CD8-positive, alpha-beta memory T cell (primary cell): ENCODE measurements at places on chromosomes 5 and 9.

DNA sequence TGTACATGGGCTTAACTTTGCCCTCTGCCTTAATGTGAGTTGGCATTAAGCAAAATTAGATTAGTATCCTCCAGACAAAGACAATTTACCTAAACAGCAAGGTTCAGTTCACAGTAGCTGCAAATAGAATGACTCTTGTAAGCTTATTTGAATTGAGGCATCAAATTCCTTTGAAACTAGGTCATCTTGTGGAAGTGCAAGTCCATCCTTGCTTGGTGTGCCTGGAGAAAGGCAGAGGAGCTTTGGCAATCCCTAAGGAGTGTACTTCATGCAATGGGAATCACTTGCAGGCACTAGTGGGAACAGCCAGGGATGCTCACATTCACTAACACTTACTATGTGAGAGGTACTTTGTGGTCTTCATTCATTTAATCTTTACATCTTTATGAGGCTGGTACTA, 118.3 kb downstream of the DRD1 start:
- no peak for DNase-seq

DNA sequence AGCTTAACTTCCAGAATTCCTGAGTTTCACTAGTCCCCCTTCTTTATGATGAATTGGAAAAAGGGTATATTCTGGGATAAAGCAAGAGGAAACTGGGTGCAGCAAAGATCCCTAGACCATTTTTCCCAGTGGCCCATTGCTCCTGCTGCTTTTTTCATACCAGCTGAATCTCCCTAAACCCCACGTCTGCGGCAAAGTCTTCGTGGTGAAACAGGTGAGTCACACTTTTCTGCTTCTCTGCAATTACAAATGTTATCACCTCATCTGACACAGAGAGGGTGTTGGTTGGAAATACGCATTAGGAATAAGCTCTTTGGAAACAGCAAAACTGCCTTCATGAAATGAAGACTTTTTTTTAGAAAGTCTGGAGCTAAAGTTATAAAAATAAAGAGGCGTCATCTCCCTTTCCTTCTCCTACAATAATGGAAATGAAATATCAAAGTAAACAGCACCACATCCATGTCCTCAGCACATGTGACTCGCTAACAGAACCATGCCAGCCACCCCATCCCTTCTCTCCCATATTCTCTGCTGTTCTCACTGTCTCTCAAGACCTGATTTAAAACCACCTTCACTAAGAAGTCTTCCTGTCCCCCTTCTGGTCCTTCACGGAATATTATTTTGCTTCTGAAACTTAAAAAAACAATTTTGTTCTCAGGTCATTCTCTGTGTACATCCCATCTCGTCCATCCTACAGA, 39.5 kb upstream of the GLRX start:
- no peak for DNase-seq

DNA sequence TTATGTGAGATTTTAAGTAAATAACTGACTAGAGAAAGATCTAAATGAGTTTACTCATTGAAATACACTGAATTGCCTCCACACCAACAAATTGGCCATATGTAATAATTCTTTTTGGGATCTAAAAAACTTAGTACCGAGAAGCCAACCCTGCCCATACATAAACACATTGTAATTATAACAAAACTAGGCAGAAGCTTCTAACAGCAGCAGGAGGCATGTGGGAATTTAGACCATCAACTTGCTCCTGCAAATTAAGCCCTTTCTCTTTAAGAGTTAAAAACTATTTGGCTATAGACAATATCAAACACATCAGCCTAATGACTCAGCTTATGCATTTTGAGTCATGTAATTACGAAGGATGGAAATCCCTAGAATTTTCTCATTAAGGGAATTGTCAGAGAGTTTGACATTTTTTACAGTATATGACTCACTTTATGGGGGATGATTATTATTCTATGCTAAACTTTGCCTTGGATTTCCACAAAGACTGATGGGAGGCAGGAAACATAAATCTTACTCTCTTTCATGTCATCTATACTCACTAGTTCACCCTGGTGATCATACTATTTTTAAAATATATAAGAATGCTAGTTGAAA, 1.0 kb downstream of the IL7R start:
- DNase-seq: peak; percentile 31

DNA sequence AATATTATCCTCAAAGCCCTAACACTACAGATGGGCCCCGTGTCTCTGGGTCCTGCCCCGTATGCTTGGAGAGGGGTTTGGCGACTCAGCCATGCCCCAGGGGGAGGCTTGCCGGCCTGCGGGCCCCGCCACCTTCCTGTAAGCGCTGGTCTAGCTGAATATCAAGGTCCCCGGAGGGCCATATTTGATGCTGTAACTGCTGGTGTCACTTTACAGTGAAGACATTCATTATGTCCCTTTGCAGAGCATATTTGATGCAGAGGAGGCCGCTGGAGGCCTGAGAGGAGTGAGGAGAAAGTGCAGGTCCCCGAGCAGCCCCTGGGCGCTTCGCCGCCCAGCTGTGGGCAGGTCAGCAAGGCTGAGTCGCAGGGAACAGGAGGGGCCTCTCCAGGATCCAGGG, 16.8 kb downstream of the IRX4 start:
- DNase-seq: no peak

- no peak for DNase-seq
These were observed 209.6 kb downstream of the SEMA6A start for GRCh38 chr5:116365006-116365496.

DNA sequence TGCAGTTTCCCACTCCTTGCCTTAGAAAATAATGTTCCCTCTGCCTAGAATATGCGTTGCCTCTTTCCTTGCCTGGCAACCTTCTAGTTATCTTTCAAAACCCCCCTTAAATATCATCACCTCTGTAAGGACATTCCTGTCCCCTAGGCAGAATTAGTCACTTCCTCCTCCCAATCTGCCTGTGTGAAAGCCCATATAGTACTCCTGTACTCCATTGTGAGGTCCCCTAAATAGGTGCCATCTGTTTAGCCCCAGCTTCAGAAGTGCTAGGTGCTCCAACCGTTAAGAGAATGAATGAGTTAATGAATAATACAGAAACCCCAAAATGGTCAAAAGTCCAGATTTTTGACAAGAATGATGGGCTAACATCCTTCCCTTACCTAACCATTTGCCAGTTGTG, 181.4 kb downstream of the GDNF start:
- DNase-seq: no peak

DNA sequence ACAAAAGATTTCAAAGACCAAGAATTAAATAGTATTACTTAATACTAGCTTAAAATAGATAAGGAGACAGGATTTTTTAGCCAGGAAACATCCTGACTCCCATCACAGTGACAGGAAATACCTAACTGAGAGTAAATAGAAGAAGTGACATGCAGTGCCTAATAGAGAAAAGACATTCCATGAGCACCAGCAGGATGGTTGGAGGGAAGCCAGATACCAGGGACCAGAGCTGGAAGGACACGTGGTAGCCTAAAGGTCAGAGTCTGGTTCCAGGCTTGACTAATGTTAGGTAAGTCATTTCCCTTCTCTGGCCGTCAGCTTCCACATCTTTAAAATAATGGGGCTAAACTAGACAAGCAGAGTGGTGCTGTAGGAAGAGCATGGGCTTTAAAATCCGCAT, 41.6 kb downstream of the CDK5RAP2 start:
- DNase-seq: no peak

DNA sequence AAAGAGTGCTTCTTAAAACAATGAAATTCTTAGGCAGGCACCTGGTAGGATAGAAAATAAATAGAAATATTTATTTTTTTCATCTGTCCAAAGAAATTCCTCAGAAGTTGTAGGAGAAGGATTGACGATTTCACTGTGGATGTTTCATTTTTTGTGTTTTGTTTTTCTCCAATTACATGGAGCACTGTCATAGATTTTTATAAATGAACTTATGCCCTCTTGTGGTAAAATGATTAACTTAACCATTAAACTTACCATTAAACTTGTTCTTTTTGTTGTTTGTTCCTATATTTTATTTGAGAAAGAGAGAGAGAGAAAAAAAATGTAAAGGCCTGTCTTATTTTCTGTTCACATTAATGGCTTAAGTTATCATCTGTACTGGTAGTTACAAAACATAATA, 339.2 kb downstream of the PRR16 start:
- no peak for DNase-seq

- no peak for DNase-seq
These were observed 139.6 kb upstream of the RASA1 start for GRCh38 chr5:87127956-87128687.

- no peak for DNase-seq
These were observed 4.9 kb upstream of the C7 start for GRCh38 chr5:40904205-40904993.

- no peak for DNase-seq
These were observed 221.4 kb downstream of the MAPKAP1 start for GRCh38 chr9:125485471-125486151.

DNA sequence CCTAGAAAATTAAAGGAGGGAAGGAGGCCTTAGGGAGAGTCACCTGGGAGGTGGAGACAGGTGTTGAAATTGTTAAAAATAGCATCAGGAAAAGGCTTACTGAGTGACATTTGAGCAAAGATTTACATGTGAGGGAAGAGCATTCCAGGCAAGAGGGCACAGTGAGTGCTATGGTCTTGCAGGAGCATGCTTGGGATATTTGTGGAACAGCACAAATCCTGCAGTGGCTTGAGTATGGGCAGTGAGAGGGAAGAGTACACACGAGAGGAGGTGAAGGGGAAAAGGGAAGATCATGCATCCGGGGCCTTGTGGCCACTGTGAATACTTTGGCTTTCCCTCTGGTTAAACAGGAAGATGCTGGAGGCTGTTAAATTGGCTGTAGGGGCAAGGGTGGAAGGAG, 36.6 kb downstream of the ACER2 start:
- no peak for DNase-seq

- DNase-seq: no peak
These were observed 137.9 kb downstream of the SEC61B start for GRCh38 chr9:99360026-99360425.

DNA sequence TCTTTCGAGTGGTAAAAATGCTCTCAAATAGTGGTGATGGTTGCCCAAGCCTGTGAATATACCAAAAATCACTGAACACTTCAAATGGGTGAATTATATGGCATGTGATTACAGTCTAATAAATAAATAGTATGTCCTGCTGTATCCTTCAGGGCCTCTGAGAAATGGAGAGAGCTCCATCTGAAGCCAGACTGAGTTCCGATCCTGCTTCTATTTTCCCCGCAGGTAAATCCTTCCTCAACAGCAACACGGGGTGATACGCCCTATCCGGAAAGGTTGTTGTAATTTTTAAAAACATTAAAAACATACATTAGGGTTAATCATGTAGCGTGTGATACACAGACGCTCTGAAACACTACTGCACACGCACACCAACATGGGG, 695 bp upstream of the SNAPC3 start:
- no peak for DNase-seq

DNA sequence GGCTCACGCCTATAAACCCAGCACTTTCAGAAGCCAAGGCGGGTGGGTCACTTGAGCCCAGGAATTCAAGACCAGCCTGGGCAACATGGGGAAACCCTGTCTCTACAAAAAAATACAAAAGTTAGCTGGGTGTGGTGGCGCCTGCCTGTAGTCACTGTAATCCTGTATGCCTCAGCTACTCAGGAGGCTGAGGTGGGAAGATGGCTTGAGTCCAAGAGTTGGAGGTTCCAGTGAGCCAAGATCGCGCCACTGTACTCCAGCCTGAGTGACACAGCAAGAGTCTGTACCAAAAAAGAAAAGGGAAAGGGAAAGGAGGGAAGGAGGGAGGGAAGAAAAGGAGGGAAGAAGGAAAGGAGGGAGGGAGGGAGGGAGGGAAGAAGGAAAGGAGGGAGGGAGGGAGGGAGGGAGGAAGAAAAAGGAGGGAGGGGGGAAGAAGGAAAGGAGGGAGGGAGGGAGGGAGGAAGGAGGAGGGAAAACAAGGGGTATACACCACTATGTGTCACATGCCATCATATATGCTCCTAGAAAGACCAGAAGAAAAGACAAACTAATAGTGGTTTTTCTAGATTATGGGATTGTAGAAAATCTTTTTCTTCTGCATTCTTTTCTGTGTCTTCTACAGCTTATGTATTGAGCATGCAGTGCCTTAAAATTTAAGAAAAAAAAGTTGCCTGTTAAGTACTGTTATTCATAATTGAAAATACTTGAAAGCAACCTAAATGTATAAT, 240.1 kb downstream of the DENND1A start:
- DNase-seq: no peak

GRCh38 chr5:84257061-84257460, 127.6 kb downstream of the EDIL3 start:
- no peak for DNase-seq

DNA sequence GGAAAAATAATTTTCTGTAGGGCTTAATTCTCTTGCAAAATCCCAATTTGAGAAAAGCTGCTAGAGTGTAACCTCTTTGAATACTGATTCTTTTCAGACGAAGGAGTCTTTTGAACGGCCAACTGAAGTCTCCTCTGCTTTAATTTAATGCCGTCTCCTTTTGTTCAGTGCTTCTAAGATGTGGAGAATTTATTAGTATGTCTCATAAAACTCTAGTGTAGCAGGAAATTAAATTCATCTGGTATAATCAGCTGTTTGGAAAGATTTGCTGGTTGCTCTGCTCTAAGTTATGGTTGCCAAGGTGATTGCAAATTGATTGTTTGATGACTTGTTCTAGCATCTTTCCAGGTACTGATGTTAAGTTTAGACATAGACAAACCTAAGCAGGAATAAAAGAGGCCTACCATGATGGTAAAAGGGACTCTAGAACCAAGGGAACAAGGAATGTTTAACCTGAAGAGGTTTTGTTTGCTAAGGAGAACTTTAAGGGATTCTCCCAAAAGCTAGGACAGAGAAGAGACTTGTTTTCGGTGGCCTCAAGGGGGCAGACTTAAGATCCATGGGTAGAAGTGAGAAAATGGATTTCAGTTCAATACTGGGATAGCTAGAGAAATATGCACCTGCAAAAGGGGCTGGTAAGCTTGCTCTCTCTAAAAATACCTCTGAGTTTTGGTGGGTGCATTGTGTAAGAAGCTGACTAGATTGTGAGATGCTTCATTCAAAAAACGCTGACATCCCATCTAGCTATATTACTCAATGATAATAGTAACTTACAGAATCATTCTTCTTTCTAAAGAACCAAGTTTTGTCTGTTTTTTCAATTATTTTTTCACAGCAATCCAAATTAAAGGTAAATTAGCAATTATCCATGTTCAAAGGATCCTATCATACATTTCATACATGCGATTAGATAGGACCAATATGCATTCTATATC, 5.7 kb upstream of the ADRB2 start:
- peak; percentile 53 for DNase-seq

GRCh38 chr5:172634106-172634899, 6.8 kb upstream of the NEURL1B start:
- DNase-seq: no peak
